SJCRH30 (cell line): ENCODE measurements at places on chromosomes 5 and 9.

GRCh38 chr9:87500491-87501270 is 3.0 kb downstream of the DAPK1 start:
- no peak for DNase-seq
- no peak overlapping the region for H3K4me3 ChIP-seq
- no peak overlapping the region for H3K27ac ChIP-seq
- peaks cover 38% of the 10 kb centered on the region for H3K36me3 ChIP-seq

DNA sequence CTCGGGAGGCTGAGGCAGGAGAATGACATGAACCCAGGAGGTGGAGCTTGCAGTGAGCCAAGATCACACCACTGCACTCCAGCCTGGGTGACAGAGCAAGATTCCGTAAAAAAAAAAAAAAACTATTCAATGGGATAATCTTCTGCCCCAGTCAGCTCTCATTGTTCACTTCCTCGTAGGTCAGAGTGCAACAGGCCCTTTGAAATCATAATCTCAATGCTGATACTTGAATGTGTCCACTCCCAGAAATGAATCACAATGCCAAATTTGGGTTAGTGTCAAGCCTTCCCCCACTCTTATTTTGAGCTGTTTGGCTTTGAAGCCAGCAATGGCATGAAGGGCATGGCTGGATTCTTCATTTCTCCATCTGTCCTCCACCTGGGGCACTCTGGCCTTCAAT is 610.3 kb upstream of the KLF4 start:
- DNase-seq = no peak
- no peaks in the 10 kb centered on the region for H3K4me1 ChIP-seq
- no peak overlapping the region for H3K4me3 ChIP-seq
- no peak overlapping the region for H3K27ac ChIP-seq
- no peaks in the 10 kb centered on the region for H3K36me3 ChIP-seq
- H3K27me3 ChIP-seq = no peaks in the 10 kb centered on the region

DNA sequence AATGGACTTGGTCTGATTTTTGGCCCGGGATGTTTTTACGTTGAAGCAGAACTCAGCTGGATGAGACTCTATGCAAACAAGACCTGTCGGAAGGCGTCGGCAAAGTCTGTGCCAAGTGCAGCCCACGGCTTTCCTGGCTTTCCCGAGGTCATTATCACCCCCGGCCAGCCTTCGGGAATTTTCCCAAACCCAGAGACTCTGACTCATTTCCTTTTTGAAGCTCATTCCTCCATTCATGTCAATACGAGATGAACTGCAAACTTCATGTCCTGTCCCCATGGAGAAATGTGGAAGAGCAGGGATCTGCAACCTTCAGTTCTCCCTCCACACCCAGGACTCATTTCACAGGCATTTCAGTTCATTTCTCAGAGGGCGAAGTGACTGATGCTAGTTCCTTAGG is 95.3 kb downstream of the IRX2 start:
- H3K36me3 ChIP-seq = no peaks in the 10 kb centered on the region
- no peaks in the 10 kb centered on the region for H3K27me3 ChIP-seq
- no peak for DNase-seq
- H3K27ac ChIP-seq = no peak overlapping the region
- no peaks in the 10 kb centered on the region for H3K4me1 ChIP-seq

- no peaks in the 10 kb centered on the region for H3K36me3 ChIP-seq
- DNase-seq = no peak
- peaks cover 12% of the 10 kb centered on the region for H3K4me1 ChIP-seq
- H3K27ac ChIP-seq = no peak overlapping the region
- H3K27me3 ChIP-seq = no peaks in the 10 kb centered on the region
Measured at GRCh38 chr9:116002624-116003023, 151.0 kb upstream of the PAPPA start.
